Bronchus fibroblast of lung (primary cell): ENCODE measurements at places on chromosomes 3 and 15. TPM values are rescaled to one million over a fixed set of nuclear protein-coding genes. Genes with fewer than 3 reads are reported as not detected.

MFGE8 gene
- 87.6 and 90.8 TPM in 2 replicates for total RNA-seq

SUCNR1 gene
- total RNA-seq, result not detected in 2 replicates

ITIH4 gene
- 0.45 and 0.67 TPM in 2 replicates for total RNA-seq

MORC1 gene
- not detected in 2 replicates for total RNA-seq

NANOGP8 gene
- total RNA-seq, result not detected in 2 replicates

DGKG gene
- 0.50 TPM in 1 of 2 replicates, not detected in the other for total RNA-seq

RHOA gene
- 530 and 559 TPM in 2 replicates for total RNA-seq
